DND-41 (cell line): ENCODE measurements at places on chromosomes 1 and 21.

DNA sequence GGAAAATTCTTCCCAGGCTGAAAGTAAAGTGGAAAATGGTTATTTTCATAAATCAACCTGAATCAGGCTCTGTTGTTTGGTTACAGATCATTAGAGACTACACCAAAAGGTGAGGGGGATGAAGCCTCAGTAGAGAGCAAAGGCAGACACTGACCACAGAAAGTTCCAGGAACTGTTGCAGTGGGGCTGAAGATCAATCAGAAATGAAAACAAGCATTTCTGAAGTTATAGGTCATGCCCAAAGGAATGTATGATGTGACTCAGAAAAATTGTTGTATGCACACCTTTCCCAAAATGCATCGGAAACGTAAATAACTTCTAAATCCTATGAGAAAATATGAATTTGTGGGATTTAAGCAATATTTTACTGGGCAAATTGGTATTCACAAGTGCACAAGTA lies 63.3 kb downstream of the FYB2 start:
- DNase-seq, result no peak

- no peak for DNase-seq
Measured at GRCh38 chr1:15762546-15762945, 4.0 kb downstream of the FBLIM1 start.

DNA sequence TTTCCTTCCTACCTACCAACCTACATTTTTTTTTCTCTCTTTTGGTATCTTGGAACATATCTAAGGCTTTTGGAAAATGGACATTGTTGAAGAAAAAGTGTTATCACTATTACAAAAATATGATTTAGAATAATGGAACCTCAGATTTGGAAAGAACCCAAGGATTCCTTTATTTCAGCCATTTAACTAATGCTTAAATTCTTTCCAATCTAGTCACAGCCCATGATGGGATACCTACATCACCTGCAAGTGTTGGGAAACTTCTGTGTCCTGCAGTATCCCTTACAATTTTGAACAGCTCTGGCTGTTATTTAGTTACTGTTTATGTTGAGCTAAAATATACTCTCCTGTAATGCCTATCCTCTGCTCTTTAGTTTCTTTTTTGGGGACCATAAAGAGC lies 22.3 kb upstream of the APOBEC4 start:
- DNase-seq, result no peak

- DNase-seq, result no peak
Measured at GRCh38 chr1:81545734-81546133, 255.0 kb upstream of the ADGRL2 start.

- no peak for DNase-seq
Measured at GRCh38 chr1:7403265-7404045, 367.6 kb upstream of the VAMP3 start.

DNA sequence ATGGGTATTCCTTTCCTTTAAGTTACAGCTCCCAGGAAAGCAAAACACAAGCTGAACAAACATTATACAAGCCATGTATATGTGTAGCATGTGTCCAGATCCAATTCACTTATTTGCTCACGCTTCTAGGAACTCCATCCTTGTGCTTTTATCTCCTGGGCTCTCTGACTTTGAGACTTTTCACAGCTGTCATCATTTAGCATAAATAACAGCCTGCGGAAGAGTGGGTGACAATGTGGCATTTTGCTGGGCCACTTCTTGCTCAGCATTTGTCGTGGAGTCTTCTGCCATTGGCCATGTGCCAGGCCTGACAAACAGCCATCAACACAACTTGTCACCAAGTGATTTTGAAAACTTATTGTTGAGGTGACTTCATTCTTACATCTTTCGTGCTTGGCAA lies 164.3 kb downstream of the KIF26B start:
- DNase-seq, result no peak

- DNase-seq, result no peak
Measured at GRCh38 chr1:96222701-96223100, 498.9 kb upstream of the PTBP2 start.

DNA sequence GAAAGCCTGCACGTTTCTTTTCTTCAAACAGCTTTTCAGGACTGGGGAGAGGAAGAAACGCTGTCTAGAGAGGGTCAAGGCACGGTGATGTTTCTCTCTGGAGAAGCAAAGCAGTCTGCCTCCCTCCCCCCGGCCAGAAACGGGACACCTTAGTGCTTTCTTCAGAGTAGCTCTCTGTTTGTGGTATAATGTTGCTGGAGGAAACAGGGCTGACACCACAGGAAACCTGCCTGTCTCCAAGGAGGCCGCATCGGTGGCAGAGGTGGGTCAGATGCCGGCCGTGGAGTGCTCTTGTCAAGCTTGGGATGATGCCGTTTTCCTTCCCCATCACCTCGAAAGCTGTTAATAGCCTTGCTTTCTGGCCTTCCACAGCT lies 139.4 kb downstream of the DHRS3 start:
- peak; percentile 72 for DNase-seq

GRCh38 chr21:39379986-39380891 lies 31.4 kb upstream of the HMGN1 start:
- peak; percentile 93 for DNase-seq

- DNase-seq, result no peak
Measured at GRCh38 chr1:96296991-96297390, 424.6 kb upstream of the PTBP2 start.
